ENCODE measurements at places on chromosomes 4 and X.

GRCh38 chr4:8907596-8908205 lies 36.1 kb upstream of the HMX1 start:
- no peak for DNase-seq

- DNase-seq = no peak
Observed at GRCh38 chr4:153113061-153113837, 91.0 kb upstream of the TRIM2 start.

DNA sequence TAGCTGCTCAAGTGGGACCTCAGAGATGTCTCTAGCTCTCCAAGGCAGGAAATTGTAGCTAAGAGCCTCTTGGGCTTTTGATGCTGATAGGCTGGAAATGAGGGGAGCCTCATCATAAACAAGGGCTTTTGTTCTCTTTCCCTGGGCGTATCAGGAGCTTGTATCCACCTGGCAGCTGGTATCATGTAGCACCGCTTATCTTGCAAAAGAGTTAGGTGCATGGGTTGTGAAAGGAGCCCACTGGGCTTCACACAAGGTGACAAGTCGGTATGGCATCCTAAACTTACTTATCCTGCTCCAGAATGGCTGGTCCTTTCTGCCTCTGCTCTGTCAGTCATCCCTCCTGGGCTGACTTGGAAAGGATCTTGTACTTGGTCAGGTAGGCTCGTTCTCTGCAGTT lies 565.8 kb downstream of the GRXCR1 start:
- DNase-seq = no peak

- peak; percentile 77 for DNase-seq
Observed at GRCh38 chr4:16916719-16917337, 18.4 kb upstream of the LDB2 start.

DNA sequence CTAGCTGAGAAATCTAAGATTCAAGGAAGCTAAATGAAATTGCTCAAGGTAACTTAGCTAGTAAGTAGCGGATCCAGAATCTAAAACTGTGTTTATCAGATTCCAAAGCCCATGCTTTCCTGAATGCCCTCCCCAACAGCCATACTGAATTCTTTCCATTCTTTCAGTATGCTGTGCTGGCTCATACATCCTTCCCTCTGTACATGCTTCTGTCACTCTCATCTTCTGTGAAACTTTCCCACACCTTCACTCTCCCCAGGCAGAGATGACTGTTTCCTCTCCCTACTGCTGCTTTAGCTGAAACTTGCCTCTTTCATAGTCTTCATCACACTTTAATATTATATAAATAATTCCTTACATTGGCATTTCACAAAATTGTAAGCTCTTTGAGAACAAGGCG lies 39.3 kb upstream of the SMARCAD1 start:
- DNase-seq = no peak

- DNase-seq = no peak
Observed at GRCh38 chr4:154189346-154189745, 302.3 kb downstream of the DCHS2 start.

GRCh38 chr4:140297221-140297570 lies 76.2 kb upstream of the SCOC start:
- DNase-seq = no peak

DNA sequence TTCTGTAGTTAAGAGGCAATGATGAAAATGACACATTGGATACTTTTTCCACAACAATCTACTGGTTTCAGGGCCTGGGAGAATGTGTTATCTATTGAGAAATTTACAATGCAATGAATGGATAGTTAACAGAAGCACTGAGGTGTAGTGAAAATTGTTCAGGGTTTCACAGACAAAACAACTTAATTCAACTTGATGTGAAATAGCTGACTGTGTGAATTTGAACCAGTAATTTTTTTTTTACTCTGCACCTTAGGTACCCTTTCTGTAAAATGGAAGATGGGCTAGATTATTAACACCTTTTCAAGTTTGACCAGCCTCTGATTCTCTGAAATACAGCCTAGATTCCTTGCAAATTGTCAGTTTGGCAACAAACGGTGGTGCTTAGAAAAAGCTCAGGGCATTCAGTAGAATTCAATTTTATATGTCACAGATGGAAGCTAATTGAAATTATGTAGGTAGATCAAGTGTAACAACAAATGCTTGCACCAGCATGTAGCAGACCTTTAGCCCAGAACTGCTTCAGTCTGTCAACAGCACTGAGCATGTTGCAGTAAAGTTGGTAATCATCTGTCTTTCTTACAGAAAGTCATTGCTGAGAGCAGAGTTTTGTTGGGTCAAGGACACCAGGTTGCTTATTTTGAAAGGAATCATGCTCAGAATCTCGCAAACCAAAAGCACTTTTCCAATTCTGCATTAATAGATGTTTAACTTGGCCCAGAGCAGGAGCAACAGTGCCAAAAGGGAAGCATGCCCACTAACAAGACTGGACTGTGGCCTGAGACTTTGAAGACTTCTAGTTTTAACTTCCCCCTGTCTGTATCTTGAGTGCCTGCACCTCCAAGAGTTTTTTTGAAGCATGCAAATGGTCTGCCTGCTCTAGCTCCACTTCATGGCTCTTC lies 526.6 kb downstream of the PACRGL start:
- DNase-seq = no peak

- DNase-seq = no peak
Observed at GRCh38 chr4:73193659-73194058, 64.9 kb downstream of the ANKRD17 start.

- DNase-seq = no peak
Observed at GRCh38 chr4:4521136-4521535, 20.7 kb downstream of the STX18 start.

DNA sequence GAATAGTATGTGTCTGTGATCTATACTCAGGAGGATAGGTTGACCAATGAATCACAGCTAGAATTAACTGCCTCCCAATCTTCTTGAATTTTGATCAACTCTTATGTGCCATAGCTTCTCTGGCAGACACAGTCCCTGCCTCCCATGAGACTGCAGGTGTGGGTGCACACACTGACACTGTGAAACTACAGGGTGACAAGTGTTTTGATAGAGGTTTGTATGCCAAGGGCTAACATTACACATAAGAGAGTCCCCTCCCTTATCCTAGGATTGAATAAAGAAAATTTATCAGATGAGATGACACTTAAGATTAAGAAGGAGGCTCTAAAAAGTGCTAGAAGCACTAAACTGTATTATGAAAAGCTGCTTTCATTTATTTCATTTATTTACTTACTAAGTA lies 218.4 kb upstream of the BMP3 start:
- DNase-seq = no peak

GRCh38 chr4:23023121-23023520 lies 330.4 kb downstream of the GBA3 start:
- no peak for DNase-seq

DNA sequence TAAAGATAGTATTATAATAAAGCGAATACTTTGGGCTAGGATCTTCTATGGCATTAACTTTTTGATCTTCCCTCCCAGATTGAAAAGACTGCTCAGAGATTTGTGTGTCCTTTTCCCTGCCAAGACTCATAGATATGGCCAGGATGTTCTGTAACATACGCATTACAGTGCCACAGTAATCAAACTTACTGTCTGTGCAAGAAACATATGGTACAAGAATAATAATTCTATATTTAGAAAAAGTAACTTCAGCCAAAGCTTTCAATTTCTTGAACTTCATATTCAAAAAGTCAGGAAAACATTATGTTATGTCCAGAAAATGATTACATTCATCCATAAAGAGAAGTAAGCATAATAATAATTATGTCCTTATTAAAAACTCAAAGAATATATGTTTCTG lies 100.9 kb upstream of the GUCY1A1 start:
- DNase-seq = no peak

DNA sequence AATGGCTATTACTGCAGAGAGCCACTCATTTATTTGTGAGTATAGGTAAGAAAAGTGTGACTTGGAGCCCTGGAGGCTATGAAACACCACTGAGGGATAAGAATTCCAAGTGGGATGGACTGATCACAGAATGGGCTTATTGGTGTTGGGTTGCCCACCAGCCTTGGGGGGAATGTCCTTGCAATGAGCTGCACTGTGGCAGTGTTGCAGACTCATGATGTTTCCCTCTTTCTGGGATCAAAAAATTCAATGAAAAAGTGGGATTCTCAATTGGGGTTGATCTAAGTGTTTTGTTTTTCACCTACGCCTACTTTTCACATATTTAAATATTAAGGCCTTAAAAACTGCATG lies 1024.5 kb upstream of the PCDH10 start:
- no peak for DNase-seq

- peak; percentile 90 for DNase-seq
Observed at GRCh38 chrX:124208660-124209059, 123.8 kb upstream of the TEX13D start.

DNA sequence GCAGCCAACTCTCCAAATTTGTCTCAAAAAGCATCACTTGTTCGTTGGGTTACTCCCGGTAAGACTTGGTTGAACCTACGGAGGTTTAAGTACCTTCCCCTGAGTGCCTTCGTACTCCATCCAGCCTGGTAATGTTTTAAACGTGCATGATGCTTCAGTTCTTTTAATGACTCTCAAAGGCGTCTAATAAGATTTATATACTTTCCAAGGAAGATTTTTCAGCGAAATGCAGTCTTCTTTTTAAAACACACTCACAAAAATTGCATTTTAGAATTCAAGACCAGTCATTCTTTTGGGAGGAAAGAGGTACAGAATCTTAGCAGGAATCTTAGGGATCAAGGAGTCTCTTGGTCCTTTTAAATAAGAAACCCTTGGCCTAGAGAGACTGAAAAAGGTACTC lies 430 bp upstream of the TRPC3 start:
- no peak for DNase-seq

- no peak for DNase-seq
Observed at GRCh38 chr4:8754634-8755589, 116.7 kb downstream of the HMX1 start.

GRCh38 chr4:84279678-84280077 lies 219.4 kb downstream of the NKX6-1 start:
- no peak for DNase-seq
